ENCODE measurements at places on chromosomes 1 and 21.

- DNase-seq, result no peak
These were observed 23.2 kb upstream of the PPP1R8 start for GRCh38 chr1:27807385-27807784.

DNA sequence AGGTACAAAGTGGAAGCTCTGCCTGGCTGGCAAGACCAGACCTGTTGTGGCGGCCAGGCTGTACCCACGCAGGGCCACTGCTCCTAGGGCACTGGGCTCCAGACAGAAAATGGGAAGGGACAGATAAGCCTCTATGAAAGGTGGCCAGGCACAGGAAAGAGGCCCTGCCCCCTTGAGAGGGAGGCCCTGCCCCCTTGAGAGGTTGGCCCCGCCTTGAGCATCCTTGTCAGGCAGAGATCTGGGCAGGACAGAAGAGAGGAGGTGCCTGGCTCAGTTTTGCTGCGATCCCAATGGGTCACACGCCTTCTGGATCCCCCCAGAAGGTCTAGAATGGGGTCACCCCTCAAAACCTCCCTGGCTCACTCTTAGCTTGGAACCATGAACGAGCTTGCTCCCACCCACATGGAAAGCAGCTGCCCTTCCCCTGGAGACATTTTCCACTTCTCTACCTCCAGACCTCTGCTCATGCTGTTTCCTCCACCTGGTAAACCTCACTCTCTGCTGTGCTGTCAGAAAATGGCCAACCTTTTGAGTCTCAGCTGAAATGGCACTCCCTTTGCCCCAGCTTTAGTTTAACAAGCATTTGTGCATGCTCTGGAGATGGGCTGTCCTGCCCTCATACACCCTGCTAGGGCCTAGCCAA is 17.5 kb upstream of the ECE1 start:
- DNase-seq, result no peak

GRCh38 chr21:46156678-46157077 is 1.3 kb upstream of the FTCD start:
- no peak for DNase-seq

DNA sequence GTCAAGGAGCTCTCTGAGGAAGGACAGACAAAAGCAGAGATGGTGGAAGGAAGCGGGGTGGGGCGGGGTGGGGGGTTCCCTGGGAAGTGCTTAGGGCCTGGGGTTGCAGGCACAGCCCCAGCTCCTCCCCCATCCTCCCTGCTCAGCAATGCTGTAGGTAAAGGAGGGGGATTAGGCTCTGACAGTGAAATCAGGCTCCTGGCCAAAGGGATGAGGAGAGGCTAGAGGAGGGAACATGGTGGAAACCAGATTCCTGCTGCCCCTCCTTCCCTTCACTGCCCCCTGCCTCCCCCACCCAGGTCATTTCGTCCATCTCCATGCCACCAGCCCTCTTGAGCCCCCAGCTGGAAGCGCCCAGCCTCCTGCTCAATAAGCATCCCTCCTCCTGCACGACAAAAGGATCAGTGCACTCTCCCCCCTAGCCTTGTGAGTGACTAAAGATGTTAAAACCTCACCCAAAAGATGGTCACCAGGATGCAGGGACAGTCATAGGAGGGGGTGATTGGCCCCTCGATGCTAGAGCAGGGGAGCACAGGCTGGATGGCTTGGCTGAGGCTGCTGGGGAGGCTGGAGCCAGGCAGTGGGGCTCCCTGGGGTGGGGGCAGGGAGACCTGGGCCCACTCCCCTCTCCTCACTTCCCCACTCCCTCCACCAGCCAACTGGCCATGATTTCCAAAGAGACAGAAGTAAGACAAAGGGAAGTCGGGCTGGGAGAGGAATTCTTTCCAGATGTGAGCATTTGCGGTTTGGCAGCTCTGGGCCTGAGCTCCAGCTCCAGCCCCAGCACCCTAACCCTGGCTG is 2.2 kb upstream of the CRABP2 start:
- DNase-seq, result no peak

- DNase-seq, result no peak
These were observed 412 bp downstream of the ABCA4 start for GRCh38 chr1:94120570-94120901.

DNA sequence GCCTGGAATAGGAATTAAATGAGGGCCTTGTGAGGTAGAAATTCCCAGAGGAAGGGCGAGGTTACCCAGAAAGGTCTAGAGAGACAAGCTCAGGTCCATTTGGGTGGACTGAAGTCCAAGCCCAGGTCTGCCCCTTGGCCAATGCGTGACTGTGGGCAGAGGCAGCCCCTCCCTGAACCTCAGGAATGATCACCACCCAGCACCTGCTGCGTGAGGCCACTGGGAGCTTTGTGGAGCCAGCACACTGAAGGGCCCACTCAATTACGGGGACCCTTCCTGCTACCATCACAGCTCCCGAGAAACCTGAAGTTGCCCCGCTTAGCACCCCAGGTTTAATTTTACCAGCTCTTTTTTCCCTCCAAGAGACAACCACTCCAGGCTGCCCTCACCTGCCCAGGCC is 6.5 kb upstream of the MATN1 start:
- DNase-seq, result no peak

- no peak for DNase-seq
These were observed 1.1 kb downstream of the HUNK start for GRCh38 chr21:31873696-31874599.

DNA sequence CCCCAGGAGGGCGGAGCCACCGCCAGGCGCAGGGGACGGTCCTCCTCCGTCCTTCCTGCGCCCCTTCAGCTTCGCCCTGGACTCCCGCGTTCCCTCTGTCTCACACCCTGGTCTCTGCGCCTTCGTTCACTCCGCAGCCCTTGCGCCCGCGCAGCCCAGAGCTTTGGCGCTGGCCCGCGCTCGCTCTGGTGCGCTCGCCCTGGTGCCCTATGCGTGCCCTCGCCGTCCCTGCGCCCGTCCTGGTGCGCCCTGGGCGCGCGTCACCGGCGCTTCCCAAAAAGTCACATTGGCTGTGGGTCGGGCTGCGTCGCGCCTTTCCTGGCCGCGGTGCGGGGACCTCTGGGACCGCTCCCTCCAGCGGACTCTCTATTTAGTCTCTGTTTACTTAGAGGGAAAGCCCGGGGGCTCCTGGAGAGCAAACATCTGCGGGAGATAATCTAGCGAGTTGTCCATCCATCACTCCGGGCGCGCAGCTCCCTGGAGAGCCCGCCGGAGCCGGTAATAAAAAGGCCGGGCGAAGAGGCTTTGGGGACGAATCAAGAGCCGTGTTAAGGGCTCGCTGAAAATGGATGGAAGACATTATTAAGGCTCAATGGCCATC is 178.6 kb downstream of the PRDM16 start:
- no peak for DNase-seq

GRCh38 chr1:206923009-206923960 is 1.5 kb upstream of the FCMR start:
- no peak for DNase-seq

- DNase-seq, result no peak
These were observed 37.0 kb upstream of the PARP1 start for GRCh38 chr1:226444901-226445300.

DNA sequence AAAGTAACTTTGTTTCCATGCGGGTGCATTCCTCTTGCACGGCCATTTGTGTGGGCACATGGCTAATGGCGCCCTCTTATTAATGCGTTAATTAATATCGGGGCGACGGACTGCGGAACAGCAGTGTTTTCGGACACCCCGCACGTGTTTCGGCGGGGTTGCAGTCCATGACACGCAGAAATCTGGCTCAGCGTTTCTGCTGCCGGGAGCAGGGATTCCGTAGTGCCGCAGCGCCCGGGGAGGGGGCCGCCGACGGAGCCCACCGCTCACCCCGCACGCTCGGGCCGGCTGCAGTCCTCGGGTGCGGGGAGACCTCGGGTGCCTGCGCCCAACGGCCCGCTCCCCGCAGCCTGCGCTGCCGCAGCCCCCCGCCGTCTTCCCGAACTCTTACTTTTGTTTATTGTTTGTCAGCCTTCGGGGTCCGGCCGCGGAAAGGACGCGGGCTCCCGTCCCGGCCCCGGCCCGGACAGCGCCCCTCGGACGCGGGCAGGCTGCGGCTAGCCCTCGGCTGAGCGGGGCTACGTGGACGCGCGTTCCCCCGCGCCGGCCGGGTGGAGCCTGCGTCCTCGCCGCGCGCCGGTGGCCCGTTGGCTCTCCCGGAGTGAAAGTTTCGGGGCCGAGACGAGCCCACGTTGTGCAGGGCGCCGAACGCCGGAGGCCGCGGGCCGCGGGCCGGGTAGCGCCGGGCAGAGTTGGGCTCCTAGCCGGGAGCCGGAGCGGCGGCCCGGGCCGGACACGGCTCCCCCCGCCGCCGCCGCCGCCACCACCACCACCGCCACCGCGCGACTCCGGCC is 849 bp downstream of the NFIA start:
- peak; percentile 72 for DNase-seq

Measured in hypothalamus (tissue), 51 donors.